ENCODE measurements at places on chromosomes 1 and 21.

DNA sequence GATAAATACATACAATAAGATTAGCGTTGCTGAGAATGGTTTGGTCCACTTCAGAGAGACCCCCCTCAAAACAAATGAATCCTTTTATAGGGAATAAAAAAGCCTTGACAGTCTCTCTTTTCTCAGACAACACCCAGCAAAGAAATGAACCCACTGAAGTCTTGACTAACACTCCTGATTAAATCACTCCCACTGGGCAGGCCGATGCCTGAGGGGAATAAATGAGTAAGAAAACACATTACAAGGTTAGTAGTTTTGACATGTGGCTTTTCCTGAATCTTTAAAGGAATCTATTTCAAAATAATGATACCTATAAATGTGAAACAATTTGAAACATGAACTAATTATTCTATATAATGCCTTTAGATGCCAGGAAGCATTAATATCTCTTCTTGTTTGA is 146.9 kb upstream of the POGK start:
- no peak for DNase-seq
- no peaks in the 10 kb centered on the region for H3K4me1 ChIP-seq
- H3K27ac ChIP-seq, result no peak overlapping the region
- H3K27me3 ChIP-seq, result no peaks in the 10 kb centered on the region
- H3K4me3 ChIP-seq, result no peak overlapping the region
- H3K36me3 ChIP-seq, result no peaks in the 10 kb centered on the region

DNA sequence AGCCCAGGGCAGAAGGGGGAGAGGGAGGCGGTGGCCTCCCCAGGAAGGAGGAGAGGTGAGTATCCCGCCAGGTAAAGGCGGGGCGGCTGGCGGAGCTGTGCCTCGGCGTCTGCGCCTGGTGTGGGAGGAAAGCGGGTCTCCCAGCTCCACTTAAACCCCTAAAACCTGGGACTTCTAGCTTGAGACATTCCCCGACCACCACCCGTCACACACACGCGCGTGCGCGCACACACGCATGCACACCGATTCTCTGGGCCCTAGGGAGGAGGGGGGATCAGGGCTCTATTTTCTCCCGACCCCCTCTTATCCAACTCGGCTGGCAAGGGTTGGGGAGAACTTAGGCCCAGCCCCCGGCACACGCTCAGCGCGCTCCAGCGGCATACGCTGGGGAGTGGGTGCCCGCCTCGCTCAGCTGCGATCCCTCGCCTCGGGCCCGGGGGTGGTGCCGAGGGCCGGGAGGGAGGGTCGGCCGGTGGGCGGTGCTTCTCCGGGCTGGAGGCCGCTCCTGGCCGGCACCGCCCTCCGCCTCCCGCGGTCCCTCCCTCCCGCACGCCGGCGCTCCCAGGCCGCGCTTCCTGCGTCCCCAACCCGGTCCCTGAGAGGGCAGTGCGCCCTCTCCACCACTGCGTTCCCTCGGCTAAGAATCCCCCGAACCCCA is at the start of gene TMEM51:
TMEM51 (plus strand) TSS at position 564 of the 658 bp plus-strand sequence. CDS start 61,341 bp downstream, outside the sequence.
- peak within 1 kb of the TSS; percentile 81 for H3K4me3 ChIP-seq
- H3K27ac ChIP-seq, result no peak within 1 kb of the TSS

DNA sequence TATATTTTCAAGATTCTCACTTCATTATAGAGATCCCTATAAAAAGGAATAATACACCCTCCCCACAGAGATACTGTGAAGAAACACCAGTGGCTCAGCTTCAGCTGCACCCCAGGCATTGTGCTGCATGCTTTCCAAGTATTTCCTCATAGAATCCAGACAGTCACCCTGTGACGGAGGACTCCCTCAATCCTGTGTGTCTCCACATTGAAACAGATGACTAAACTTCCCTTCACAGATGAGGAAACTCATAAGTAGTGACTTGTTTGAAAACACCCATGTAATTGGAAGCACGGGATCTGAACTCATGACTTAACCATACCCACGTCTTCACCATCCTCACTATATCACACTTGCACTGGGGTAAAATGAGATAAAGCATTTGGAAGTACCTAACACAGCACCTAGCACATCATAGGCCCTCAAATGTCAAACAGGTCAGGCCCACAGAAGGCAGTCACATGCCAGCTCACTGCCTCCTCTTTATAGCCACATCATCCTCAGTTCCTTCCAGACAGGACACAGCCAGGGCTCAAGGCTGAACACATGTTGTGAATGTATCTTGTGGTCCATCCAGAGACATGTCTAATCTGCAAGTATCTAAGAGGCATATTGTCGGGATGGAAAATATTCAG is 55.2 kb downstream of the GPR161 start:
- no peaks in the 10 kb centered on the region for H3K27me3 ChIP-seq
- 0 out of 2 replicates have a peak, but pooled peaks cover 2% of the 10 kb centered on the region for H3K4me1 ChIP-seq
- no peak overlapping the region for H3K4me3 ChIP-seq

DNA sequence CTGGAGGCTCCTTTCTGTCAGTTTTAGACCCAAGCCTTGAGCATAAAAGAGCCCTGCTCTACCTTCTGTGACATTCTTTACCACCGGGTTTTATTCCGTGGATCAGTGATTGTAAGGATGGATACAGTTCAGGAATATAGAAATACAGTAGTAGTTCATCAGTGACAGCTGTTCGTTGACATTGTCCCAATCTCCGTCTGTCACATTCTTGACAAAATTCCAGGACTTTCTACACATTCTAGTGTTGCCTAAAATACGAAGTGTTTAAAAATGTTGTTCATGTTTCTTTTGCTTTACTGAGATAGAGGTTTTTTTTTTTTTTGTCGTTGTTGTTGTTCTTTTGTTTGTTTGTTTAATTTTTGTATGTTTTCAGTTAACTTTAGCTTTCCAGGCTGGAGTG is 29.9 kb downstream of the MAP10 start:
- no peak overlapping the region for H3K27ac ChIP-seq
- no peaks in the 10 kb centered on the region for H3K27me3 ChIP-seq
- no peak for DNase-seq
- no peaks in the 10 kb centered on the region for H3K4me1 ChIP-seq

GRCh38 chr1:201327687-201328240 is 44.5 kb downstream of the PKP1 start:
- H3K27me3 ChIP-seq, result no peaks in the 10 kb centered on the region
- no peaks in the 10 kb centered on the region for H3K36me3 ChIP-seq
- DNase-seq, result no peak
- H3K27ac ChIP-seq, result no peak overlapping the region

GRCh38 chr1:153942766-153943549 is 3.6 kb downstream of the DENND4B start:
- peaks cover 3% of the 10 kb centered on the region for H3K4me1 ChIP-seq
- peaks cover 24% of the 10 kb centered on the region for H3K36me3 ChIP-seq
- H3K27me3 ChIP-seq, result no peaks in the 10 kb centered on the region
- H3K27ac ChIP-seq, result no peak overlapping the region
- no peak for DNase-seq

DNA sequence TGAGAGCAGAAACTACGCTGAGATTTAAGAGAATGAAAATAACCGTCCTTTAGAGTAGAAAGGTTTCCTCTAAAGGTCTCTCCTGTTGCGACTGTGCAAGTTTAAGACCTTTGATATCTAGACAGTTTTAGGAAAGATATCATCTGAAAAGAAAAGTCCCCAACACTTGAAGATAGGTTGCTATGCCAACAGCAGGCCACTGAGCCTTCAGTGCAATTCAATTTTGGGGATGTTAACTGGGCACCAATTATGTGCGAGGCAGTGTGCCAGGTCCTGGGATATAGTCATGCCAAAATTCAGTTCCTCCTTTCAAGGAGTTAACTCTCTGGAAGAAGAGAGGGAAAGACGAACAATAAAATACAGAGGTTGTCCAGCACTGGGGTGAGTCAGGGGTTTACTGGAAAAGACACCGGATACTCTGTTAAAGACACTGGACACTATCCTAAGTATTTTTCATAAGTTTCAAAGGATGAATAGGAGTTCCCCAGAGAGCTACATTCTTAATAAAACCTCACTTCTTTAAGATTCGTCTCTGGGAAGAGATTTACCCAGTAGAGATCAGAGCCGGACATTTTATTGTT is 25.5 kb upstream of the ZNF281 start:
- no peak for DNase-seq
- H3K36me3 ChIP-seq, result no peaks in the 10 kb centered on the region

GRCh38 chr1:2049225-2049717 is 940 bp upstream of the PRKCZ start:
- DNase-seq, result peak; percentile 68
- H3K27me3 ChIP-seq, result no peaks in the 10 kb centered on the region
- H3K4me3 ChIP-seq, result peak overlapping the region; percentile 88
- peak overlapping the region; percentile 28 for H3K27ac ChIP-seq
- H3K36me3 ChIP-seq, result no peaks in the 10 kb centered on the region

- no peak for DNase-seq
- H3K27ac ChIP-seq, result no peak overlapping the region
- no peaks in the 10 kb centered on the region for H3K27me3 ChIP-seq
- H3K4me3 ChIP-seq, result no peak overlapping the region
- H3K36me3 ChIP-seq, result no peaks in the 10 kb centered on the region
These were observed 324.9 kb upstream of the DAB1 start for GRCh38 chr1:57748719-57749118.

- H3K4me3 ChIP-seq, result no peak overlapping the region
- H3K36me3 ChIP-seq, result peaks cover 4% of the 10 kb centered on the region
- H3K4me1 ChIP-seq, result no peaks in the 10 kb centered on the region
- no peak overlapping the region for H3K27ac ChIP-seq
- no peaks in the 10 kb centered on the region for H3K27me3 ChIP-seq
These were observed 81.8 kb upstream of the HMCN1 start for GRCh38 chr1:185652348-185652747.

- no peak overlapping the region for H3K27ac ChIP-seq
- no peaks in the 10 kb centered on the region for H3K36me3 ChIP-seq
- DNase-seq, result no peak
These were observed 143.5 kb downstream of the GRIK3 start for GRCh38 chr1:36890776-36891175.

DNA sequence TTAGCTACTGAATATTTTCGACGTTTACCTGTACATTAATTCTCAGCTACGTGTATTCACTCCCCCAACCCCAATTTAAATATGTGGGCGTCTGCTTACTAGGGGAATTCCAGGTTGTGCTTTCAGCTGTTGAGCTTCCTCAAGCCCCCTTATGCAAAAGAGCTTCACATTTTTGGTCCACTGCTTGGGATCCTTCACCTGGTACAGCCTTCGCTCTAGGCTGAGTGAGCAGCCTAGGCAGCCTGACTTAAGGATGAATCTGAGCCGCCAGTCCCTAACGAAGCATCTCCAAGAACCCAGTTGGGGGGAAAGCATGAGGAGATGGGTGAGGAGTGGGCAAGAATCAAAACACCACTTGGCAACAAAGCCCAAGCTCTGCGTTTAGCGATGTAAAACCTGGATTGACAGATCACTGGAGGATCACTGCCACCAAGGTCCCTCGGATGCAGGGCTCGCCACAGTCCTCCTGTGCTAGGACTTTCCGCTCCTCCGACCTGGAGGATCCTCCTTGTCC is 674 bp downstream of the BCL10 start:
- peaks cover 3% of the 10 kb centered on the region for H3K4me1 ChIP-seq
- H3K27me3 ChIP-seq, result no peaks in the 10 kb centered on the region
- H3K27ac ChIP-seq, result no peak overlapping the region
- H3K36me3 ChIP-seq, result no peaks in the 10 kb centered on the region

All from iPS DF 6.9 (cell line).